ENCODE measurements at places on chromosomes 12 and 14. TPM values are rescaled to one million over a fixed set of nuclear protein-coding genes. Genes with fewer than 3 reads are reported as not detected.

Gene ATF7
- 28.0 TPM for total RNA-seq

Gene MYO1A
- 1.2 TPM for total RNA-seq

Gene GLIPR1L2
- 0.49 TPM for total RNA-seq

- H3K36me3 ChIP-seq, result no peaks in the 10 kb centered on the region
- no peak overlapping the region for H3K27ac ChIP-seq
- no peak overlapping the region for H3K4me3 ChIP-seq
- no peaks in the 10 kb centered on the region for H3K27me3 ChIP-seq
Observed at GRCh38 chr12:132137483-132138125, 6.5 kb downstream of the DDX51 start.

DNA sequence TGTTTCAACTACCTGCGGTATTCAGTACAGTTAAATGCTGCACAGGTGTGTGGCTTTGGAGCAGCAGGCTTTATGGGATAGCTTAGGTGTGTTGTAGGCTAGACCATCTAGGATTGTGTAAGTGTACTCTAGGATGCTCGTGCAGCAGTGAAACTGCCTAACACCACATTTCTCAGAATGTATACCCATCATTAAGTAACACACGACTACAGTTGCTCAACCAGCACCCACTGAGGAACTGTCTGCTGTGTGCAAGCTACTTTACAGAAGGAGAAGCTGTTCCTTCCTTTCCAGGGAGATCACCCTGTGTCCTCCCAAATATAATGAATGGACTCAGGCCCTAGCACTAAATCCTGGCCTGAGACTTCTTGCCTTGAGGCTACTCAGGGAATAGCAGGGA is 94.8 kb downstream of the SLC24A4 start:
- H3K4me1 ChIP-seq, result no peaks in the 10 kb centered on the region
- H3K4me3 ChIP-seq, result no peak overlapping the region
- DNase-seq, result peak; percentile 22
- no peaks in the 10 kb centered on the region for H3K36me3 ChIP-seq
- no peaks in the 10 kb centered on the region for H3K27me3 ChIP-seq

DNA sequence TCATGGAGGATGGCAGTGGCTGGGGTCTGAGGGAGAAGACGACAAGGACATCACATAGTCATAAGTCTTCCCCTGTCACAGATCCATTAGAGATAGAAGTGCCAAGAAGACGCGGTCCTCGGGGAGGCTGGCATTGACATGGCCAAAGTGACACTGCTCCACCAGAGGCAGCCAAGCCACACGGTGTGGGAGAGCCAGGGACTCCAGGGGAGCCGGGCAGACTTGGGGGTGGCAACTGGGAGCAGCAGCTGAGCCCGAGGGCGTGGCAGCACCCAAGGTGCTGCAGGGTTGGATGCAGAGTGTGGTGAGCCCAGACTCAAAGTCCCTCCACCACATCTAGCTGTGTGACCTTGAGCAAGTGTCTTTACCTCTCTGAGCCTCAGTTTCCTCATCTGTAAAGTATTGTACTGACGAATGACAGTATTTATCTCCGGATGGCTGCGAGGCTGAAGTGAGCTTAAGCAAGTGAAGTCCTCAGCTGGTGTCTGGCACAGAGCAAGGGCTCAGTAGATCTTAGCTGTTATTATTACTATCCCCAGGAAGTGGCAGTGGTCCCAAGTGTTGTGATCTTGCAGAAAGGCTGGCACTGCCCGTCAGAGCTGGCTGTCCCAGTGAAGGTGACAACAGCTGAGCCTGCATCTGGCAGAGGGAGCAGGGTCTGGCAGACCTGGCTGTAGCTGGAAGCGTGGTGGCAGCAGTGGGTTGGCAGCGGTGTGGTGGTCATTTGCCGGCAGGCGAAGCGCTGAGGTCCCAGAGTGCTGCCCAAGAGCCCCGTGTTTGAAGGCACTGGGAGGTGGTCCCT is 54.9 kb downstream of the ZNF664 start:
- H3K27ac ChIP-seq, result peak overlapping the region; percentile 79
- no peaks in the 10 kb centered on the region for H3K27me3 ChIP-seq
- peak; percentile 94 for DNase-seq
- H3K4me3 ChIP-seq, result no peak overlapping the region

DNA sequence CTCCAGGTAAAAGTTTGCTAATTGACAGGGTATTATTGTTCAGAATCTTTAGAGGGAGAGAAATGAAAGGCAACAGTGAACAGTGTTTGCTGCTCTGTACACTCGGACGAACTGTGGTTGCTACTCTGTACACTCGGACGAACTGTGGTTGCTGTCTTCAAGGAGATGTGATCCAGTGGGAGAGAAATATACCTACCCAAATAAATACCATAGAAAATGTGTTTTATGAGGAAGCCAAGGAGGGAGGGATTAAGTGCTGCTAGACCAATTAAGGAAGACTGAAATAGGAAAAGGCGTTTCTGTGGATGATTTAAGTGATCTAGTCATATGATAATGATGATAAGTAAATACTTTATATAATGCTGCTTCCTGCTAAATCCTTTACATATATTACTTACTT is 2.7 kb downstream of the STK38L start:
- H3K4me3 ChIP-seq, result no peak overlapping the region
- H3K27me3 ChIP-seq, result no peaks in the 10 kb centered on the region
- peaks cover 16% of the 10 kb centered on the region for H3K4me1 ChIP-seq
- H3K36me3 ChIP-seq, result no peaks in the 10 kb centered on the region

DNA sequence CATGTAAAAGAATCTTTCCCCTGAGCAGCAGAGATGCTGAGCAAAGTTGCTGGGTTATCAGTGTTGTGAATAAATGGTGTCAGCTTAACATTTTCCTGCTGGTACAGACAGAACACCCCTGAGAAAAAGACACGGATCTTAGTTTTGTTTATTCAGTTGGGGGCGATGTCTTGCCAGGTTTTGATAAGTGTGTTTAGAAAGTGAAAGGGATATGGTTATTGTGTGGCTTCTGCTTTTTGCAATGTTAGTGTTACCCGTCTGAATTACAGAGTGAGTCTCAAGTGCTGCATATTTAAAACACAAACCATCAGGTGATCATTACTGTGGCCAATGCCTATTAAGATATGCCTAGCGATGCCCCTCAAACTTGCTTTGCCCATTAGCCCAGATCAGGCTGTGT is 864.6 kb upstream of the SEL1L start:
- no peaks in the 10 kb centered on the region for H3K27me3 ChIP-seq
- no peak overlapping the region for H3K4me3 ChIP-seq
- H3K36me3 ChIP-seq, result no peaks in the 10 kb centered on the region
- no peaks in the 10 kb centered on the region for H3K4me1 ChIP-seq
- no peak overlapping the region for H3K27ac ChIP-seq

GRCh38 chr12:123532808-123533649 is 490 bp downstream of the RILPL1 start:
- H3K4me1 ChIP-seq, result peaks cover 38% of the 10 kb centered on the region
- H3K27ac ChIP-seq, result peak overlapping the region; percentile 87
- no peaks in the 10 kb centered on the region for H3K27me3 ChIP-seq
- no peaks in the 10 kb centered on the region for H3K36me3 ChIP-seq
- peak; percentile 36 for DNase-seq

Data from gastrocnemius medialis (tissue), 4 donors.